ENCODE measurements at places on chromosomes 5 and 9.

- DNase-seq: no peak
Measured at GRCh38 chr9:7533376-7534090, 266.0 kb downstream of the DMAC1 start.

- DNase-seq: no peak
Measured at GRCh38 chr9:5375790-5376477, 36.3 kb upstream of the RLN1 start.

DNA sequence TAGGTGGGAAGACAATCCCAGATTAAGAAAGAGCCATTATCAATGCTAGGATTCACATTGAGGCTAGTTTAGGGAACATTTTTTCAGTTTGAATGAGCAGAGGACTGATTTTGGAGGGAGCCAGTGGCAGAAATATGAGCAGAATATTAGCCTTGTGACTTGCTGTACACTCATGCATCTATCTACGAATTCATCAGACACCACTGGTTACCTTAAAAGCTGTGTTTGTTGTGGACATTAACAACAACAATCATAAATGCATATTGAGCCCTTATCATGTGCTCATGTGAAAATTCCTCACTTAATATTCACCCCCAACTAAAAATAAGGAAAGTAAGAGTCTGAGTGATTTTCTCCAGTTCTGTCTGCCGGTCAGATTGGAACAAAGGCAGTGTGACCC lies 9.9 kb upstream of the SH3TC2 start:
- no peak for DNase-seq

- no peak for DNase-seq
Measured at GRCh38 chr5:14752497-14753071, 88.1 kb downstream of the OTULIN start.

GRCh38 chr5:13695076-13695712 lies 249.3 kb downstream of the DNAH5 start:
- no peak for DNase-seq

GRCh38 chr5:68012831-68013230 lies 202.7 kb upstream of the PIK3R1 start:
- no peak for DNase-seq

DNA sequence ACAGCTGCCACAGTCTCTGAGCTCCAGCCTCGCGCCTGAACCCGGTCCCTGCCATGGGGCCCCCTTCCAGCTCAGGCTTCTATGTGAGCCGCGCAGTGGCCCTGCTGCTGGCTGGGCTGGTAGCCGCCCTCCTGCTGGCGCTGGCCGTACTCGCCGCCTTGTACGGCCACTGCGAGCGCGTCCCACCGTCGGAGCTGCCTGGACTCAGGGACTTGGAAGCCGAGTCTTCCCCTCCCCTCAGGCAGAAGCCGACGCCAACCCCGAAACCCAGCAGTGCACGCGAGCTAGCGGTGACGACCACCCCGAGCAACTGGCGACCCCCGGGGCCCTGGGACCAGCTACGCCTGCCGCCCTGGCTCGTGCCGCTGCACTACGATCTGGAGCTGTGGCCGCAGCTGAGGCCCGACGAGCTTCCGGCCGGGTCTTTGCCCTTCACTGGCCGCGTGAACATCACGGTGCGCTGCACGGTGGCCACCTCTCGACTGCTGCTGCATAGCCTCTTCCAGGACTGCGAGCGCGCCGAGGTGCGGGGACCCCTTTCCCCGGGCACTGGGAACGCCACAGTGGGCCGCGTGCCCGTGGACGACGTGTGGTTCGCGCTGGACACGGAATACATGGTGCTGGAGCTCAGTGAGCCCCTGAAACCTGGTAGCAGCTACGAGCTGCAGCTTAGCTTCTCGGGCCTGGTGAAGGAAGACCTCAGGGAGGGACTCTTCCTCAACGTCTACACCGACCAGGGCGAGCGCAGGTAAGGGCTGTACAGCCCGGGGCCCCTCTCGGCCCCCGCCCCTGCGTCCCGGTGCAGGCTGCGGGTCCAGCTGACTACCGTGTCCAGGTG lies 509 bp downstream of the LVRN start:
- no peak for DNase-seq

DNA sequence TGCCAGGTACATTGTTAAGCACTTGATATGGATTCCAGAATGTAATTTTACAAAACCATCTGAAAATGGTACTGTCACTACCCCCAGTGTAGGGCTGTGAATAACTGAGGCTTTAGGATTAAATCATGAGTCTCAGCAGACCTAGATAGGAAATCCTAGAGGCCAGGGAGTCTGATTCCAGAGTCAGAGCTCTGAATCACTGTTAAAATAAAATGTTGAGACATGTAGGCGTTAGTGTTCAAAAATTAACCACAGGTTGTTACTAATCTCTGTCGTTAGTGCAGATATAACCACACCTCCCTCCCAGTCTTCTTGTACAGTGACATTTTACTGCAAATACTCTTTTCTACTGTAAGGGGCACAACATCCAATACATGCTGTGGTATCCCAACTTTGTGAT lies 1828.8 kb downstream of the MAT2B start:
- DNase-seq: no peak
